ENCODE measurements at places on chromosomes 12 and 14.

- no peak for DNase-seq
Measured at GRCh38 chr14:28879573-28879996, 113.0 kb downstream of the FOXG1 start.

- DNase-seq, result no peak
Measured at GRCh38 chr12:119829439-119829838, 47.7 kb downstream of the CIT start.

DNA sequence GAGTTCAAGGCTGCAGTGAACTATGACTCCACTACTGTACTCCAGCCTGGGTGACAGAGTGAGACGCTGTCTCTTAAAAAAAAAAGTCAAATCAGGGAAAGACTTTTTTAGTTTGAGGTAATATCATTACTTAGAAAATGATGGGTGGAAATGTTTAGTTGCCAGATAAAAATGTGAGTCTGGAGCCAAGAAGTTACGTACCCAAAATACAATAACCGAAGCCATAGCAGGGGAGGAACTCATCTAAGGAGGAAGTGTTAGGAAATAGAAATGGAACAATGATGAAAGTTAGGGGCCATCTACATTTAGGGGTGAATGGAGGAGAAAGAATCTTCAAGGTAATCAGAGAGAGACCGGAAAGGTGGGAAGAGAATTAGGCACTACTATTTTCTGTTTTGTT lies 98.8 kb downstream of the DACT1 start:
- no peak for DNase-seq

GRCh38 chr12:45425426-45425825 lies 209.5 kb downstream of the ANO6 start:
- no peak for DNase-seq

DNA sequence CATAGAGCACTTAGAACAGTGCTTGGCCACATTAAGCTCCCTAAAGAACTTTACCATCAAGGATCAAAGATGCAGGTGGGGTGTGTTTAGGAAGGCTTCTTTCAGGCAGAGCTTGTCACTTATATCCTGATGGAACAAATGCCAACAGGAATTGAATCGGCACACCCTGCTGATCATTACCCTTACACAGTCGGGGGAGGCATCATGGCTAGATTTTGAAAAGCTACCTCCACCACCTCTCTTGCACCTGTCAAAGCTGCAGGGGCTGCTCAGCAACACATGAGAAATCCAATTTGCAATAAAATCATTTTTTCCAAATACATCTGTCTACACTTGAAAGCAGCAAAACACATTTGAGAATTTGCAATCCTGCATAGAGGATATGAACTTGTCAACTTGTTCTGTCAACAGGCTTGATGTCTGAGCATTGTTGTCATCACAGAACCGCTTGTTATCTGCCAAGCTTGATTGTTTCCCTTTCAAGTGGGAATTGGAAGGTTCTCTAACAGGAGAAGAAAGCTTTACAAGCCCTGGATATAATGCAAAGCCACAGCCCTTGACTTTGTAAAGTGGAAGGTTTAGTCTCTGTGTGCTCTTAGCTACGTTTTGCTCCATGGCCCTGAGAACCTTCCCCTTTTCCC lies 24.6 kb upstream of the TRIM9 start:
- DNase-seq, result no peak

GRCh38 chr14:21486640-21487087 lies 9.7 kb downstream of the TOX4 start:
- no peak for DNase-seq

DNA sequence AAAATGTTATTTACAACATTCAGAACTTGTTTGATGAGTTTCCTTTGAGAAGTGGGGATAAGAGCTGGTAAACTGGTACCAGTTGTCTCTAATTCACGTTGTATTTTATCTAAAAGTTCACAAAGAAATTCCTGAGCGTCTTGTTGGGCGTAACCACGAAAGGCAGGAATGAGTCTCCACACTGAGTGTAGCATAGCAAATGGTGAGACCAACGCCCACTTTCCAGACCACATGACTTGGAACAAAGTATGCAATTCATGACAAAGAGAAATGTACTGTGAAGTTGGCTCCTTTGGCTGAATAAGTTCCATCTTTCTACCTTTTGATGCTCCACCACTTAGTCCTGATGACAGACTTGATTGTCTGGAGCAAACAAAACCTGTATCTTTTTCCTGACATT lies 18.4 kb downstream of the USP44 start:
- DNase-seq, result no peak

DNA sequence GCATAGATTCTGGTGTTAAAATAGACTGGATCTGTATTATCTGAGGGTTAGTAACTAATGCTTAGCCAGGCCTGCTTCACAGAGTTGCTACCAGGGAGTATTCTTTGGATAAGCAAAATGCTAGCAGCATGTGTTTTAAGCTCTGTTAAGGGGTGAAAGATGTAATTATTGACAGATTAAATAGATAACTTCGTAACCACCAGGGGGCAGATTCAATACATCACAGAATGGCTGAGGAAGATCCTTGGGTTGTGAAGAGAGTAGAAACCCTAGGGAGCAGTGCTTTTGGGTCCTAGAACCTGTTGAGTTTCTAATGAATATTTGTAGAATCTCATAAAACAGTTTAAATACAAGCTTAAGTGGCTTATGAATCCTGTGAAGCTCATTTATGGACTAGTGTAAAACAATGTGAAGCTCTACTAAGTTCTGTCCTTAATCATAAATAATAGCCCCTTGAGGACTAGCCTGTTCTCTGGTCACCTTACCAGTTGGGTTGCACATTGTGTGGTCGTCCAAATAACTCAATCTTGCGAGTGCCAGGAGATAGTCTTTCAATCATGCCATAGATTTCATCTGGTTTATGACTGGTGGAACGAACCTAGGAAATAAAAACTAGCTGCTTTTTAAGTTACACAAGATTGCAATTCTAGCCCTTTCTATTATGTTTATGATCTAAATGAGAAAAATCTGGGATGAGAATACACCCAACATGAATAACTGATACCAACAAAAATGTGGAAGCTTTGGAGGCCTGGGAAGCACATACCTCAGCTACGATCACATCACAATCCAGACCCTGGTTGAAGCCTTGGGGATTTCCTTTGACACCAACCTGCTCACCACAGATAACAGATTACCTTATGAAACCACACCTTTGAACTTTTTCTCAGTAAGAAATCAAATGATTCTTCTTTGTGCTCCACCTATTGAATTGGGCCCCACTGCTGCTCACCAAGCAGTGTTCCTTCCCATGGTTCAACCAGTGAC lies 12.3 kb downstream of the METTL3 start:
- no peak for DNase-seq

GRCh38 chr14:73924337-73924736 lies 25.6 kb downstream of the FAM161B start:
- DNase-seq, result no peak

DNA sequence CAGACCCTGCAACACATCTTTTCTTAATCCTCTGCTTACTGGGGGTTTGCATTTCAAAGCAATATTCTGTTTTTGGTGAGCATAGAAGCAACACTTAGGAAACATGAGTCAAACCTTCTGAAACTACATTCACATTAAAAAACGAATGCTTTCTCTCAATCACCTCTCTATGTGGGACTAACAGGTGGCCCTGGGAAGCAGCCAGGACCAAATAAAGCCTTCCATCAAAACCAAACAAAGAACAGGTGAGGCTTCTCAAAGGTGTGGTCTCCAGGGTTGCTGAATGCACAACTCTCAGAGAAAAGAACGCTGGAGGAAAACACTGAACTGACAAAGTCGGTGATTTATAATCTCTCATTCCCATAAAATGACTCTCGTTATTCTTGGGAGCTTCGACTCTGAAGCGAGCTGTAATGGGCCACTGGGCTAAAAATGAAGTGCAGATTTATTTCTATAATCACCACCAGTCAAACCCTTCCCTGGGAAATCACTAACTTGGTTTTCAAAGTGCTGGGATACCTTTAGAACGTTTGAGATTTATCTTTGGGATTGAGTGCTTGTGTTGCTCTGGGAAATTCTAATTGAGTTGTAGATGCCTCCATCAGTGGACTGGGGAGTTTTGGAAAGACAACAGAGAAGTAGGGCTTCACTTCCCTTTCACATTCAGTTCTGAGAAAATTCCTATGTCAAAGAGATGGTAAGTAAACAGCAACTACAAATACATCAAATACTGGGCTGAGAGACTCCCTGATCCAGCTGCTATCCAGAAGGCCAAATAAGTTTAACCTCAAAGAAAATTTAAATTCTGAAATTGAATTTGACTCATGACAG lies 262.0 kb upstream of the TMPO start:
- no peak for DNase-seq

All from GM12891 (cell line).